ENCODE measurements at places on chromosomes 16 and 17.

- DNase-seq: peak; percentile 81
Measured at GRCh38 chr16:88920618-88921590, 54.4 kb upstream of the PABPN1L start.

DNA sequence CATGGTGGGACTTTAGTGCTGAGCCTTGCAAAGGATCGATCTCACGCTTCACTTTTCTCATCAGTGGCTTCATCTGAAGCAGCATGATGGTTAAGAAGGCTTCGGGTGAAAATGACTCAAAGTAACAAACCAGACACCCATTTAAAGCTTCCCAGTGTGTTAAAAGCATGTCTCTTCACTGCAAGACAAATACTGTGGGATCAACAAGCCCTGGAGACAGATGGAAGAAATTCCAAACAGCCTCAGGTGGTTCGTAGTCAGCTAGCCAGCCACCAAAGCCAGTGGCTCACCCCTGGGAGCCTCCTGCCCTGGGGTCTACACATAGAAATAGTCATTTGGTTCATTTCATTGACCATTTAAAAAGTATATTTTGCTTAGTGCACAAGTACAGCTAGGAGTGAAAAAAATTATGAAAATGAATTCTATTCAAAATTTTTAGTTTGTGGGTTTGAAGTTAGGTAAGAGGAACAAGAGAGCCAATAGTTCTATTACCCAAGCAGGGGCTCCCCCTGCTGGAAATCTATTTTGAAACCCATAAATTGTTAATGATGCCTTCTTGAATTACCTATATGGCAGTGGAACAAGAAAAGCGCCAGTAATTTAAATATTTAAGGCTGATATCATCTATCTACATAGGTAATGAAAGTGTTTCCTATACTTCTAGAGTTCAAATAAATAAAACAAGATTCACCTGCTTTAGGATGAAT lies 51.6 kb downstream of the PMP22 start:
- no peak for DNase-seq

DNA sequence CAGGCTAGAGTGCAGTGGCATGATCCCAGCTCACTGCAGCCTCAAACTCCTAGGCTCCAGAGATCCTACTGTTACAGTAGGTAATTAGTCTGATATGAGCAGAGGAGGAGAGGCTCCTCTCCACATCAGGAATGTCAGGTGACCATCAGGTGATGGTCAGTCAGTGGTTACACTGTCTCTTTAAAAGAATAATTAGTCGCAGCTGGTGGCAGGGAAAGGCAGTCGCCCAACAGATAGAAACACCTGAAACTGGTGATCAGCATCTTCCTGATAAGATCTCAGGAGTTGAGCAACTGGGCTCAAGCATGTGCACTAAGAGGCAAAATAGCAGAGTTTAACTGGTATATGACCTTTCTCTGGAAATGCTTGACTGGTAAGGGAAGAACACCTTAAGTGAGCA lies 21.5 kb upstream of the ABCA5 start:
- no peak for DNase-seq

- DNase-seq: peak; percentile 62
Measured at GRCh38 chr17:57243171-57243622, 13.1 kb upstream of the MSI2 start.

GRCh38 chr16:46731691-46732555 lies 16.2 kb downstream of the MYLK3 start:
- DNase-seq: no peak

DNA sequence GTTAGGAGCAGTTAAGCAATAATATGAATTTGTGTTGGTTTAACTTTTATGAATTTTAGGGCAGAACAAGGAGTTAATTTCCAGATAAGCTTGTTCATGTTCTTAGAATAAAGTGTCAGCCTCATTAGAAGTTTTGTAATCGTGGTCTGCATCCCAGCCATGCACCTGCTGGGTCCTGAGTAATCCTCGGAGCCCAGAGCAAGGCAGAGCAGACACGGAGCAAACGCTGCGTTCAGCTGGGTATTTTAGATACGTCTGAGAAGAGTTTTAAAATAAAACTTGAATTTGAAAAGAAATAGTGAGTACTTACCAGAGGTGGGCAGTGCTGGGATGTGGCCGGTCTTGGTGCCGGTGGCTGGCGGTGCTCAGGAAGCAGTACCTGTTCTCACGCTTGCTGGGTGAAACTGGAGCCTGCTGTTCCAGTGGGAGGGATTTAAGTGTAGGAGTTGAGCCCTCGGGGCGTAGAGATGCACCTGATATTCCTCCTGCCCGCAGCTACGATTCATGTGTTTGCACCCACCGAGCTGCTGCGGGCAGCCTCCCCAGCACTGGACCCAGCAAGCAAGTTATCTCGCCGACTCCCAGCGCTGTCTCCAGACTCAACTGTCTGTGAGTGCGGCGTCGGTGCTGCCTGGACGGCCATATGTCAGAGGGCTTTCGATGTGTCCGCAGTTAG lies at the start of gene ZNF750:
Gene ZNF750, minus strand, starts transcription at position 406 of the 676 bp plus-strand sequence. CDS start 7,568 bp downstream, outside the sequence.
- DNase-seq: no peak

DNA sequence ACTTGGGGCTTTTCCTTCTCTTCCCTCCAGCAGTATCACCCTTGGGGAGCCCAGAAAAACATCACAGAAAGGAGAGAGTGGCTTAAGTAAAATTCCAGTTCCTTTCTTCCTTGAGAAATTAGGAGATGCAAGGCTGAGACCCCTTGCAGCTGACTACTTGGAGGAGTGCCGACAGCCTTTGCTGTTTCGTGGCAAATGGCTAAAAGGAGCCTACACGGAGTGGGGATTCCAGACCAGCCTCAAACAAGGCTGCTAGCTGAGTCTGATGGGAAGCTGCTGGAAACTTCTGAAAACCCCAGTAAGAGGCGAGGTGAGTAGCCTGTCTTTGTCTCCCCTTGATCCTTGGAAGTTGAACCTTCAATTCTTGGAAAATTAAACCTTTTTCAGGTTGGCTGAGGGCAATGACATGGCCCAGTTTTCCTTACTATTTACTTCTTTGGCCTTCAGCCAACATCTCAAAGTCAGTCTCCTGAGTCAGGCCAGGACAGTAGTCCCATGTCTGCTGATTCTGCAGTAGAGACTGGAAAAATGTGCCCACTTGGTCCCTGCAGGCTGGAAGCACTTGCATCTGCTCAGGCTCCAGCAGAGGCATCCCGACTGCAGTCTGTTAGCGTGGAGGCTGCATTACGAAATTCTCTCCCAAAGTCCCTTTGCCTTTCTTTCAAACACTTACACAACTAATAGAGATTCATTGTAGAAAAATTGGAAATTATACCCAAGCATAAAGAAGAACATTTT lies 23.4 kb downstream of the SMIM36 start:
- no peak for DNase-seq

DNA sequence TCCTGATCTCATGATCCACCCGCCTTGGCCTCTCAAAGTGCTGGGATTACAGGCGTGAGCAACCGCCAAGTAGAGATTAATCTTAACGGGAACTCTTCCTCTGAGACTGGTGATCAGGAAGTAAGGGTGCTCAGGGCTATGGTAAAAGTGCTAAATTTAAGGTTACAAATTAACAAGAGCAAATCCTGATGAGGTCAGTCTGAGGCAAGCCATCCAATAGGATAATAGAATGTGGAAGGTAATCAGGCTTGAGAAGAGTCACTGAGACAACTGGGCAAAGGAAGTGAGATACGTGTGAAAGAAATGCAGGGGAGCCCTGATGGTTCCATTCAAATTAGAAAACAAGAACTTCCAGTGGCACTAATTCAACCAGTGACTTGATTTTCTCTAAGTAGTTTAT lies 69.1 kb downstream of the CACNG1 start:
- DNase-seq: no peak

GRCh38 chr17:73017658-73018057 lies 74.8 kb downstream of the SLC39A11 start:
- DNase-seq: no peak

DNA sequence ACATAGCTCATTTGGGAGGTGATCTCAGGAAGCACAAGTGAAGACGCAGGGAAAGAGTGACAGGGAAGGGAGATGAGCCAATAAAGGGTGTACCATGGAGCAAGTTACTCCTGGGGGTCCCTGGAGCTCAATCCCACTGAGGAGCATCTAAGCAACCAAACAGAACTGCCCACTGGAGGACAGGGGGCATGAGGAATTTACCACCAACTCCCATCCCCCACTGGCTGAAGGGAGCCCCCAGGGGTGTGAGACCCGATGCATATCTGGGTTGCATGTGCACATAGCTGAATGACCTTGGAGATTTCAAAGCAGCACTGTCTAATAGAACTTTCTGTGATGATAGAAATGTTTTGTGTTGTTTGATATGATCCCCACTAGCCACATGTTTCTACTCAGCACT lies 29.6 kb downstream of the C16orf82 start:
- no peak for DNase-seq

GRCh38 chr17:79466562-79467350 lies 144.1 kb downstream of the RBFOX3 start:
- DNase-seq: no peak

DNA sequence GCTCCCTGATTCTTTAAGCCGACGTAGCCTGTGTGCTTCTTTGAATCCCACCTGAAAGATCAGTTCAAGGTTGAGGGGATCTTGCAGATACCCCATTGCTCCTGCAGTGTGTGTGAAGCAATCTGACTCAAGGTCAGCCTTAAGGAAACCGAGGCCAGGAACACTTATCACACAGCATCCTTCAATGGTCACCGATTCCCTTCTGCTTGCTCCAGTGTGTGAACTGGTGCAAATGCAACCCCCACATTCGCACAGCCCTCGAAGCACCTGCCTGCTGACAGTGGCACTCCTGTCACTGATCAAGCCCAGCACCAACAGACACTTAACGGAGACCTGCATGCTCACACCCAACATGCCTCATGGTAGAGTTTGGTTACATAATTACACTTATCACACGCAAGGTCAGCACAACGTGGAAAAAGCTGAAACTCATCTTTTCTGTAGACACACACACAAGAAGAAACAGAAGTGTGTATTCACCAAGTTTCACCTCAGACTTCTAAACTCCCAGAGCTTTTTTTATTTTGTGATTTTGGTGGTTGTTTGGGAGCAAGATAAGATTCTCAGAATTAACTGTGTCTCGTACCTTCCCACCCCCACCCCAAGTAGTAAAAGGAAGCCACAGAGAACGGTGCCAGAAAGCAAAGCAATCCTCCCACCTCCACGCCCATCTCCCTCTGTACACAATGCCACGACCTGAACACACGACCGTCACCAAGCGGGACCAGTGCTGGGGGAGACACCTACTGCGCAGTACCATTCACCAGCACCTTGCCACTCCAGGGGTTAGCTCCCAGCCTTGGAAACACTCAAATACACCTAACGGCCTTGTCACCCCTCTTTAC lies 37.2 kb downstream of the LITAFD start:
- no peak for DNase-seq

- no peak for DNase-seq
Measured at GRCh38 chr17:49358641-49359247, 3.3 kb downstream of the ZNF652 start.

DNA sequence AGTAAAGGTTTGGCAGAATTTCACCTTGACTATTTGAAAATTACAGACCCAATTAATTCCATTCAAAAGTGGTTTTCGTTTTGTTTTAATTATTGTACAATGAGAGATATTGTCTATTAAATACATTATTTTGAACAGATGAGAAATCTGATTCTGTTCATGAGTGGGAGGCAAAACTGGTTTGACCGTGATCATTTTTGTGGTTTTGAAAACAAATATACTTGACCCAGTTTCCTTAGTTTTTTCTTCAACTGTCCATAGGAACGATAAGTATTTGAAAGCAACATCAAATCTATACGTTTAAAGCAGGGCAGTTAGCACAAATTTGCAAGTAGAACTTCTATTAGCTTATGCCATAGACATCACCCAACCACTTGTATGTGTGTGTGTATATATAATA lies 72.6 kb downstream of the CDK12 start:
- no peak for DNase-seq

DNA sequence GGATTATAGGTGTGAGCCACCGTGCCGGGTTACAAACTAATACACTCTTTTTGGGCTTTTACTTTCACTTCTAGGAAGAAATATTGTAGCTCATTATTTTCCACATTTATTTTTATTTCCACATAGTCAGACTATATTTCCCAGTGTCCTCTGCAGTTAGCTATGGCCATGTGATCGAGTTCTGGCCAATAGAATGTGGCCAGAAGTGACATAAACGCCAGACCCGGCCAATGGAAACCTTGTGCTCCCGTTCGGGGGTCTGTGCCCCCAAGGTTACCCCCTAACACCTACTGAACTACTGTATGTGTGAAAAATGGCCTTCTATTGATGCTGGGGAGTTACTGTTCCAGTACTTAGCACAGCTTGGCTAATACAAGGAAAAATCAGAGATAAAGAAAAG lies 13.2 kb upstream of the RPTOR start:
- DNase-seq: no peak

DNA sequence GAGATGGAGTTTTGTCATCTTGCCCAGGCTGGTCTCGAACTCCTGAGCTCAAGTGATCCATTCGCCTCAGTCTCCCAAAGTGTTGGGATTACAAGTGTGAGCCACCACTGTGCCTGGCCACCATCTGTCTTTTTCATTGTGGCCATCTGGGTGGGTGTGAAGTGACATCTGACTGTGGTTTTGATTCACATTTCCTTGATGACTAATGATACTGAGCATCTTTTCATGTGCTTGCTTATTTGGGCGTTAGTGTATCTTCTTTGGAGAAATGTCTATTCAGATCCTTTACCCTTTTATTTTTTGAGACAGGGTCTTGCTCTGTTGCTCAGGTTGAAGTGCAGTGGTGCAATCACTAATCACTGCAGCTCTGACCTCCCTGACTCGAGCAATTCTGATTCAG lies 53.9 kb upstream of the ERN1 start:
- no peak for DNase-seq

DNA sequence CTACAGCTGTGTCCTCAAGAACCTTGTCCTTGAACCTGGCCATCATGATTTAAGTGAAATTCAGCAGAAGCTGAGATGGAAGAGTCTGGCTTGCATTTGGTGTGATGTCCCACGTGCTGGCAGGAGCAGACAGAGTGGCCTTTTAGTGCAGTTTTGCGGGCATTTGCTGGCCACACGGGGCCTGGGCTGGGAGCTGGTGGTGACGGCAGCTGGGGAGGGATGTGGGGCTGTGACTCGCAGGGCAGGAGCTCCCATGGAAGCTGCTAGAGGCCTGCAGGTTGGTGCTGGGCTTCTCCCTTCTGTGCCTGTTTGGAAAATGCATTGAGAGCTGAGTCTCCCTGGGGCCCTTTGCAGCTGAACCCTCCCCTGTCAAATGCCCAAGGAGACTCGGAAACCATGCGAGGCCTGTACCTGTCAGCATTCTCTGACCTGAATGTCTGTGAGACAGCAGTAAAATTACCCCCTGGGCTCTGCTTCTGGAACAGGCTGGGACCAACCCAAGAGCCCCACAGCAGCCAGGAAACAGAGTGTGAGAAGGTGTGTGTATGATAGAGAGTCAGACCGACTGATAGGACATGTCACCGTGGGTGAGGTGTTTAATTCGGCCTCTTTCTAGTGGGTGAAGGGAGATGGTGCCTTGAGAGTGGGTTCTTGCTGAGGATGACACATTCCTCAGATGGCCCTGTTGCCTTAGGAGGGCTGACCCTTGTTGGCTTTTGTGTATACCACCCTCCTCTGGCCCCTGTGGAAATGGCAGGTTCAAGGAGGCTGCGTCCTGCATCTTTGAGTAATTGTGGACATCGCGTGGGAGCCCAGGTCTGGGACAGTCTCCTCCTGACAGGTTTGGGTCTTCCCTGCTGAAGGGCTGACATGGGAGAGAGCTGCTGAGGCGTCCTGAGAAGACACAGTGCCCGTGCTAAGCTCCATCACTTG lies 145.5 kb downstream of the MSI2 start:
- no peak for DNase-seq

GRCh38 chr16:84361546-84361945 lies 6.8 kb upstream of the ATP2C2 start:
- no peak for DNase-seq

Data from COR-L47 (cell line).